ENCODE measurements at places on chromosomes 7 and 10.
A peak's percentile ranks its signal among the peaks of the same experiment; 100 is the strongest.

- no peak for DNase-seq
Measured at GRCh38 chr7:112350585-112350984, 99.7 kb upstream of the IFRD1 start.

DNA sequence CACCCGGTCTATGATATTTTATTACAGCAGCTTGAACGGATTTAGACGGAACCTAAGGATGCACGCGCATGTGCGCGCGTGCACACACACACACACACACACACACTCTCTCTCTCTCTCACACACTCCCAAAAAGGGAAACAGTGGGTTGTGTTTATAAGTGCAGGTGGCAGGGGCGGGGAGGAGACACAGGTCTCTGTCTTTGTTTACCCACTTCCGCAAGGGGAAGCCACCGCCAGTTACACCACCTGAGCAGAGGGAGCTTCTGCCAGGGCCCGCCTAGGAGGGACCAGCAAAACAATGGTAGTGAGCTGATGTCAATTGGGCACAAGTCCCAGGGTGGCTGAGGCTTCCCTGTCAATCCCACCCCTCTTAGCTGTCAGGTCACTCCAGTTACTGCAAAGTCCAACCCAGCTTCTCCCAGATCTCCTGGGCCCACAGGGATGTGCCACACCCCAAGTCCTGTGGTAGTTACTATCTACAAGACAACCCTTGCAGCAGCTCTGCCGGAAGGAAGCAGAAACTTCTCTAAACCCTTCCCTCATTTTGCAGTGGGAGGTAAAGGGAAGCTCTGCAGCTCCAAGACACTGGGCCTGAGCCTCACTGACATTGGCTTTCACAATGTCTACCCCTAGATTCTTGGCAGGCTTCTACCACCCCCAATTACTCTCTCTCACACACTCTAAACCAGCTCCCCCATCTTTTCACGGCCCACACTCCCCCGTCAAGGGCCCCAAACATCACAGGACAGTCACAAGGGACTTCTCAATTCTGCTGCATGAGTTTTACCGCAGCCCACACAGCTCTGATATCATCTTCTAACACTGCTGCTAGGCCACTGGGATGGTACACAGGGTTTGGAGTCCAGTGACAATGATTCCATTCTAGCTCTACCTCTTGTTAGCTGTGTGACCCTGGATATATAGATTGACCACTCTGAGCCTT is 17.6 kb downstream of the ANXA11 start:
- no peak for DNase-seq

GRCh38 chr7:54349229-54349628 is 192.9 kb upstream of the VSTM2A start:
- DNase-seq, result no peak

DNA sequence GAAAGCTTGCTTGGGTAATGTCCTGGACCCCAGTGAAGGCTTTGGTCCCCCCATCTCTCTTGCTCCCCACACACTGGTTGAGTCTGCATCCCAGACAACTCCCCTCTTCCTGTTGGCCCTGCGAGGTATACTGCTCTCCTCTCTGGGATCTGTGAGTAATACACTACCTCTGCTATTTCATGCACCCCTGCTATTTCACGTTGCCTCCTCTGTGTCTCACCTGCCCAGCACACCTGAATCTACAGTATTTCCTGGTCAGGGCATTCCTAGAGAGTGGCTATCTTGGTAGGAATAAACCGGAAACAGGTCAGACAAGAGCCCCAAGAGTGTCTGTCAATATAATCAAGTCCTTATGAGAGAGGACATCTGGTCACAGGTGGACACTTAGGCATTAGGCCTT is 114.3 kb upstream of the ODAD2 start:
- no peak for DNase-seq

DNA sequence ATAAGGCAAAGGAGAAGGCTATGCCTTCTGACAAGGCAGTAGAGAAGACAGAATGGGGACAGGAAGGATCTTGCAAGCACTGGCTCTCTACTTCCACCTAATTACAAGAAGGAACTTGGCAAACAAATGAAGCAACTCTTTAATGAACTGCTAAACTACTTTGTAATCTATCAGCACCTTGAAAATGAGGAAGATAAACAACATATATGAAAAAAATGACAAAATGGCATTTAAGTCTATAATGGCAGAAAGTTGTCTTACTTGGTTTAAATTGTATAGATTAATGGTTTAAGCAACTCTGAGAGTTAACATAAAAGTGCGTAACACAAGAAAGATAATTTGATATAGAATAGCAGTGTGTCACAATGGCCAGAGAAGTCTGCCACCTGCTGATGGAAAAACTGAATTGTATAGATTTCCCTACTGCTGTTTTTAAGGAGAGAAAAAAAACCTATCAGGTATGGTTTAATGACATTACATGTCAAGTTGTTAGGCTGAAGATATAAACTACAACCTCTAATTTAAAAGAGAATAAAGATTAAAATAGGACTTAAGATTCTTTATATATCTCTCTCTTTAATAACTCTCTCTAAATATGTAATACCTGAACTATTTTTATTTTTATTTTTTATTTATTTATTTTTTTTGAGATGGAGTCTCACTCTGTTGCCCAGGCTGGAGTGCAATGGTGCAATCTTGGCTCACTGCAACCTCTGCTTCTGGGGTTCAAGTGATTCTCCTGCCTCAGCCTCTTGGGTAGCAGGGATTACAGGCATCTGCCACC is 11.8 kb downstream of the NT5C3A start:
- no peak for DNase-seq

DNA sequence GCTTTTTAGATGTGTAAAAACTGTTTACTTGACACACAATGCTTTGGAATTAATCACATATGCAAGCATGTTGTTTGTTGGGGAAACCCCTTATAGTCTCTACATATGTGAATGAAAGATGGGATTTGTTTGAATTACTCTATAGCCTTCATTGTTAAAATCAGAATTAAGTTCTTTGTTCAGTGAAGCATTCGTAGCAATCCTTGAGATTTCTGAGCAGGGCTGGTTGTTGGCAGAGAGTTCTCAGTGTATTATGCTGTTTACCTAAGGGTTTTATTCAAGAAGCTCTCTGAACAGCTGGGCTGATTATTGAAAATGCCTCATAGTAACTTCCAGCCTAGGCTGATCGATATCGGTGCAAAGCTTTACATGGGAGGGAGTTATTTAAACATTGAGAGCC is 190.9 kb downstream of the VTI1A start:
- no peak for DNase-seq

DNA sequence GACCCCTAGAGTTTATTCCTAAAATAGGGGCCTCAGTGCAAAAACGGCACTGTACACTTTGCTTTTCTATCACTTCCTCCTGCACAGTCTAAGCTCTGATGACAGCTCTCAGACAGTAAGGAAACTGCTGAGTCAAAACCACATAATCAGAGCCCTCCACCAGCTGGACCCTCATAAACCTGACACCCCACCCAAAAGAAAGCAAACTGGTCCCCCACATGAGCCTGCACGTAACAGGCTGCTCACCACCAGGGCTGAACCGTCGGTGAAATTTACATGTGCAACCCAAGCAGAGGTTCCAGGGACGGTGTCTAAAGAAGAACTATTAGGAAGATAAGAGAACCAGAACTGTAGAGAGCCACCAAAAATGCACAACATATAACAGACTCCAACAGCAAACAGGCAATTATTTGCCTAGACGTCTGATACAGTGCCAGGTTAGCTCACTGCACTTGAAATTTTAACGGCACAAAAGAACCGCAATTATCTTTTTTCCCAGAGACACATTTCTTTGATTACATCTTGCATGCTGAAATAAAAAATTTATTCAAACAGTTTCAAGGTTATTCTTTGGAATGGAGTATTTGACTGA is 19.6 kb downstream of the SGMS1 start:
- DNase-seq, result no peak

DNA sequence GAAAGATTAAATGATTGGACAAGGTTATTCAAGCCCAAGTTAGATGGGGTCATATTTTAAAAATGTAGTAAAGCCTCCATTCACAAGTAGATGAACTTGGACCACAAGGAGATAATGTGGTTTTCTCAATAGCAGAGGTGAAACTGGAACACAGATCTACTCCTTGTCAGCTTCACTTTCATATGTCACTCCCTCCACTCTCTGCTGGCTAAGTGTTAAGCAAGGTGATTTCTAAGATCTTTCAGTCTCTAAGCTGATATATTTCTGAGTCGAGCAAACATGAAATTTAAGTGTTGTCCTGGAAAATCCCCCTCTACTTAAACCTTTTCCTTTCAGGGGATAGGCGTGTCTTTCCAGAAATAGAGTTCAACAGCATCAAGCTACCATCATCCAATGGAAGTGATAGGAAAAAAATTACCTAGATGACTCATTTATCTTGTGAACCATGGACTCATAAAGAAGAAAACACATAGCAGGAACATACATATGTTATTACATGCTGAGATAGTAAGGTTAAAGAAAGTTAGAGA is 275.0 kb downstream of the PTEN start:
- DNase-seq, result no peak

DNA sequence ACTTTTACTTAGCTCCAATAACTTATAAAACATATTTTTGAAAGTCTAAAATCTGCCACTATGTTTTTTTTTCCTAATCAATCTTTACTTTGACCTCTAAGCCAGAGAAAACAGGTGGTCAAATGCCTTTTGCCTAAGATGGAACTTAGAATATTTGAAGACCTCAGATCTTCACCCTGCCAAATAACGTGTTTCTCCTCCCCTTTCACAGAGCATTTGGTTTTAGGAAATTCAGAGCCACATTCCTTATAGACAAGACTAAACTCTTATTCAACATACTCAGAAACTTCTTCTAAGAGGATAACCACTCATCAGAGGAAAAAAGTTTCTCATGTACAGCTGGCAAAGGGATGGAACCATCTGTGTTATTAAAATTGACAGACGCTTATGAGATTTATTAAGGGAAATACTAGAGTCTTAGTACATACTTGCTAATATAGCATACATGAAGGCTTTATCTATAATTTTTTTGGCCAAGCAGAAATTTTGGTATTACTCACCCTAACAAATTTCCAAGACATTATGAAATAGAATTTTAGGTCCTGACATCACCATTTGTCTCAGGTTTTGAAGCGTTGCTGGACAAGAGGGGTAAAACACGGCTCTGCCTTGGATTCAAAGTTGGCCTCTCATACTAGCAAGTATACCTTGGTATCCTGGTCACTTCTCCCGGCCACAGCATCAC is 2.6 kb upstream of the EGFR start:
- DNase-seq, result no peak

- no peak for DNase-seq
Measured at GRCh38 chr10:74342991-74343390, 192.0 kb downstream of the ADK start.

- no peak for DNase-seq
Measured at GRCh38 chr10:71522442-71523144, 125.9 kb downstream of the CDH23 start.

- DNase-seq, result no peak
Measured at GRCh38 chr10:110508159-110508788, 10.6 kb downstream of the DUSP5 start.

DNA sequence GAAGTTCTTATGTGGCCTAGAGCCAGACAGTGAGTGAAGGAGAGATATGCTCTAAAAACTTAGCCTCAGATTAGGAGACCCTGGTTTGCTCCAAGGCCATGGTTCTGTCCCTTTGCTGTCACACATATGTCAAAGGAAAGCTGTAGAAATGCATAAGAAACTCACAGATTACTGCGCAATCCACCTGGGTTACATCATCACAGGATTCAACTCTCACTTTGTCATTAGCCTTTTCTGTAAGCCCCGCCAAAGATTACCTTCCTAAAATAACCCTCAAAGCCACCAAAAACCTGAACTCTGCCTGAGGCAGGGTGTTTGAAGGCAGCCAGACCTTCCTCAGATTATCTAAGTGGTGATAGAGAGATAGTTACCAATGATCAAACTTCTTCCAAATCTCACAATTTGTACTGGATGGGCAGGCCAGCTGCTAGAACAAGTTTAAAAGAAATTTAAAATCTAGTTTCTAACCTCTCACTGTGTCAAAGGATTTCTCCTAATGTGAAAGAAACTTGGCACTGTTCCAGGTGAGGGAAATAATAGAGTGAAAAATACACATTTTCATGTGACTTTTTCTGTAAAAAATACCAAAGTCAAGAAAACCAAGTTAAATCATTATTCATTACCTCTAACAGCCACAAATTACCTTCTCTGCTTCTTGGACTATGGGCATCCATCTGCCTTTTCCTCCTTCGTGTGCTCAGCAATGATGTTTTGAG is 567.2 kb downstream of the SUGCT start:
- DNase-seq, result no peak

DNA sequence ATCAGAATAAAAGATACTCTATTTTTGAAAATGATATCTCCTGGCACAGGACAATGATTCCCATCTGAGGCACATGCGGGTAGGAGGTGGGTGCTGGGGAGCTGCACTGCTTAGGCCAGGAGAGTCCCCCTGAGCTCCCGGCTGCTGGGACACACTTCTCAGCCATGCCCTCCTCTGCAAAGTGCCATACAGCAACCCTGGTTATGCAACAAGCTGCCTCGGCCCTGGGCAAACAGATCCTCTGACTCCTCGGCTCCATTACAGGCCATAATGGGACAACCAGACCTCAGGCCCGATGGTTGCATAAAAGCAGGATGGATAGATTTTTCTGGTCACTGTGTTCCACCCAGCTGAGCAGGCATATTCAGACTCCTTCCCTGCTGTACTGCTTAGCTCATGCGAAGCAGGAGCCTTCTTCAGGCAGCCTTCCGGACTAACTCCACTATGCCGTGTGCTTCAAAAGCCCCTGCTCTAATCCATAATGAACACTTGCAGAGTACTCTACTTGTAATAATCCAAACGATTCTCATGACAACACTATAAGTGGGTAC is 6.5 kb upstream of the LEP start:
- DNase-seq, result no peak

DNA sequence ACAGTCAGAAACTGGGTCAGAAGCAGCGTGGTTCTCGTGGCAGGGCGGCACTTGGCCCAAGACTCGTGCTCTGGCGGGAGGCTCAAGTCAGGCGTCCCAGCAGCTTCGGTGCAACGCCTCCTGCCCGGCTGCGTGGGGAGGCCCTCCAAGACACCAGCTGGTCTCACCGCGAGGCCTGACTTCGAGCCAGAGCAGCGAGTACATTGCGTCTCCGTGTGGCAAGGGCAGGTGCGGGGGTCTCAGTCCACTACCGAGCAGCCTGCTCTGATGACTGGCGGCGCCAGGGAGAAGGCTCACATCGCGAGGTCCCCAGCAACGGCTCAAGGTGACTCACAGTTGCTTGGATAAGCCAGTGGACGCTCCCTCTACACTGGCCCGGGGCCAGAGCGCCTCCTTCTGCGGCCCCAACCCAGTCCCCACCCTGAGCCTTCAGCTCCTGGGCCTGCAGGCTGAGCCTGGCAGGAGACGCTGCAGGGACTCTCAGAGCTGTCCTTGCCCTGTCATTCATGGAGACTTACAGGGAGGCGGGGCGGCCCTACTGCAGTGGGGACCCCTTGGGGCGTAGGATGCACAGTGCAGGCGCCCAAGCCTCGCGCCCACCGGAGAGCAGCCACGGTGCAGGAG is 41.9 kb upstream of the PRKAR1B start:
- peak; percentile 63 for DNase-seq

DNA sequence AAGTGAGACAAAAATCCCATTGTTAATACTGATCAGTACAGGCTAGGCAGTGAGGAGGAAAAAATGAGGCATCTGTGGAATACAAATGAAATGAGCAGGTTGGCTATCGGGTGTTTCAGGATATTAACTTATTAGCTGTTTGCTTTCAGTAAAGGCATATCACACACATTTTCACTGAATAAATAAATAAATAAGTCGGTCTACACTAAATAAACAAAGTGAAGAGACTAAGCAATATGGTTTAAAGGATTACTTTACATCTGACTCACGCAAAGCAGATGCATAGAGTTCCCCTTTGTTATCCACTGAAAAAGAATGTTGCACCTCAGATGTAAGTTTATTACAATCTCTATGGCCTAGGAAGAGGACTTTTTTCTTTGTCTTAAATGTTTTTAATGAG is 6.3 kb upstream of the SEMA3A start:
- no peak for DNase-seq

Data from H1 (cell line).